ENCODE measurements at places on chromosomes 12 and 14. TPM values are rescaled to one million over a fixed set of nuclear protein-coding genes. Genes with fewer than 3 reads are reported as not detected.
A peak's percentile ranks its signal among the peaks of the same experiment; 100 is the strongest.

The RNASE7 gene
- total RNA-seq: not detected

The RERGL gene
- total RNA-seq: not detected

The TMCC3 gene
- total RNA-seq: 1.3 TPM

The CEP170B gene
- total RNA-seq: 26.5 TPM

The NRXN3 gene
- total RNA-seq: 0.69 TPM

The SLC38A1 gene
- total RNA-seq: 59.6 TPM

The C12orf54 gene
- not detected for total RNA-seq

The PLXNC1 gene
- 4.1 TPM for total RNA-seq

The ABCC9 gene
- 0.48 TPM for total RNA-seq

The AVPR1A gene
- not detected for total RNA-seq

DNA sequence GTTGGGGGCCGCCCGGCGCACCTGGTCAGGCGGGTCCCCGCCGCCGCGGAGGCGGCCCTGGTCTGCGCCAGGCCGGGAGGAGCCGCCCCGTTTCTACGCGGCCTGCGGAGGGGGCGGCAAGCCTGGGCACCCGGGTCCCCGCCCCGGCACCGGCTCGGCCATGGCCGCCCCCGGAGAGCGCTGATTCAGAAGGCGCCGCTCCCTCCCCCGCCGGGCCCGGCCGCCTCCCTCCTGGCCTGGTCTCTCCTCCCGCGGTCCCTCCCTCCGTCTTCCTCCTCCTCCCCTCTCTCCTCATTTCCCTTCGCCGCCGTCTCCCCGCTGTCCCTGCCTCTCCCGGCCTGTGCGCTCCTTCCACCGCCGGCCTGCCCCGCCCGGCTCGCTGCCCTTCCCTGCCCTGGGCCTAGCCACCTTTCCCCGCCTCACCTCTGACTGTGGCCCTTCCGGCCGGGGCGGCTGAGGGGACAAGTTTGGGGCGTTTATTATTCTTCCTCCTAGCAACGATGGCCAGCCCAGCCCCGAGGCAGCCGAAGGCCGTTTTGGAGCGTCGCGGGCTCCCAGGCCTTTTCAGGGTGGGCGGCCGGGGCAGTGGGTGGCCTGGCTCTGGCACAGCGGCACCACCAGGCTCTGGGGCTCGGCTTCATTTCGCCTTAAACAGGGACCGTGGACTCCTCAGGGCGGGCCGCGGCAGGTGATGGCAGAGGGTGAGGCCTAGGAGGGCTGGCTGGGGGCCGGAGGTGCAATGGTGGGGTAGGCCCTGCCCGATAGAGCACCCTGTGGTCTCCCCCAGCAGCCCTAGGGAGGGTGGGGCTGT lies 768 bp downstream of the CEP170B start:
- DNase-seq: peak; percentile 67

DNA sequence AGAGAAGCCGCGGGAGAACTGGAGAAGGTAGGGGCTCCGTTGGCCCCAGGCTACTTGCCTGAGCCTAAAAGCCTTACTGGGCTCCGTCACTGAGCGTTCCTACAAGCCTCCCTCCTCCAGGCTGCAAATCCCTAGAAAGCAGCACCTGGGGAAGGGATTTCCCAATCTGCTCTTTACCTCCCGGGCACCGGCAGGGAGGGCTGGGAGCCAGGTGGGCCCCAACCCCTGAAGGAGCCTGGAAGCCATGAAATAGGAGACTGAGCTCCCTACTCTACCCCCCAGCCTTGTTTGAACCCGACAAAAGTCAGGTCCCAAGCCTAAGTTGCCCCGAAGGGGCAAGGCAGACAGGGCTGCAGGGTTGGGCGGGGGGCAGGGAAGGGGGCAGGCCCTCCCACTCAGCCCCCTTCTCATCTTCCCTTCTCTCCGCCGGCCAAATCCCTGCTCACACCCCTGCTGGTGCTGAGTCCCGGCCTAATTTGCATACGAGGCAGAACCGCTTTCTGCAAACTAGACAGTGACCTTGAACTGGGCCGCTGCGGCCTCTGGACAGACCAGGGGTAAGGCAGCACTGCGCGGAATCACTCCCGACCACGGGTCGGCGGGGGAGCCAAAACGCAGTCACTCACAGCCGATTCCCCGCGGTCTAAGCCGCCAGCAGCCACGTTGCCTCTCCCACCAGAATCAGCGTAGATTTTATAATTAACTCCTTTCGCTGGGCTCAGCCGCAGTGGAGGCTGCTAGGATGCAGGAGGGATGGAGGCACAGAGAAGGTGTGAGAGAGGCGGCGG lies 3.7 kb upstream of the HOXC12 start:
- DNase-seq: no peak

DNA sequence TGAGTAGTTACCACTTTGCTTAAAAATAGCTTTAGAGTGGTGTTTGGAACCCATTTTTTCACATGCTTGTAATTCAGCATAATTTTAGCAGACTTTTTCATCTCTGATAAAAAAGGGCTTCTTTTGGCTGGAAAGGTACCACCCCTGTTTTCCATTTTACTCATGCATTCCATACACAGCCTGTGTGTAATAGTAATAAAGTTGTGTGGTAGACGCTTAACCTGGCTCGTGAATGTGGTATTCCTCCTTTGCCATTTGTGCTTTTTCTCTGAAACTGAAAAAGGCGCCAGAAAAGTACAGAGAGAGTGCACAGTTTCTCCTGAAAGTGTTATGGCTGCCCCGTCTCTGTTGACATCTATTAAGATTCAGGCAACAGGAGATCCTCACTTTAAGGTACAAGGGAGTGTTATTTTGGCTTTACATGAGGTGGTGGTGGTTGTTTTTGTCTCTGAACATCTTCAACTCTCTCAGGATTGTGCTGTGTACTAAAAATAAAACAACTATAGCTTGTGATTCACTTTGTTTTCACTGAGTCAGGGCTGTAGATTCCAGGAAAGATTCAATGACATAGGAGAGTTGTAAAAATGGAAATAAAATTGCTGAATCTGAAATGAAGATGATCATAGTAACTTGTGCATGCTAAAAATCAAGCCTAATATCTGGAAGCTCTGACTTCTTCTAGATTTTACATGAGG lies 45.6 kb upstream of the MIS18BP1 start:
- DNase-seq: no peak

- DNase-seq: no peak
Measured at GRCh38 chr12:54160089-54160488, 28.7 kb downstream of the SMUG1 start.

- DNase-seq: no peak
Measured at GRCh38 chr12:64522316-64522715, 70.4 kb downstream of the TBK1 start.

DNA sequence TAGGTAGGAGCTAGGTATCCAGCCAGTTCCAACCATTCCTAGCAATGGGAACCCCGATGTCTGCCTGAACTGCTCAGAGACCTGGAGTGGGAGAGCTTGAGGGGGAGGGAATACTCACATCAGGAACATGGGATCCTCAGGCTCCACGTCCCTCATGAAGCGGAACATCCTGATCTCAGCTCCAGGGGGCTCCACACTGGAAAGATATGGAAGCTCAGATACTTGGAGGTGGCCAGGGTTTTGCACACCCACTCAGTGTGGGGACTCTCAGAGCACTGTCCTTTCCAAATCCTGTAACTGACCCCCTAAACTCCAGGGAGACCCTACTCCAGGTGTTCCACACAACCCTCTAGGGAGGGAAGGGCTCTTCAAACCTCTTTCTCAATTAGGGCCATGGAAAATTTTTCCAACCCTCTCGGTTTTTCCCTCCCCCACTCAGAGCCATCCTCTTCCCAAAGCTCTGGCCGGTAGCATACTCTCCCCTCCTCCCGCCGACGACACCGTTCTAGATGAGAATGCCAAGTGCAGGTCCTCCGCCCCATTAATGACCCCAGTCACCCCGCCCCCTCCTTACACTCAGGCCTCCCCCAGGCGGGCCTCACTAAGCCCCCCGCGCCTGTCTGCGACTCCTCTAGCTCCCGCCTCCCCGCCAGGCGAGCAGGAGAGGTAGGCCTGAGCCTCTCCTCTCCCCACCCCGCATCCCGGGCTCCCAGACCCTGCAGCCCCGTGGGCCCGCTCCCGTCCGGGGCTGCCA lies 597 bp downstream of the MLF2 start:
- DNase-seq: peak; percentile 58

- no peak for DNase-seq
Measured at GRCh38 chr14:103220134-103220981, 97.1 kb downstream of the TNFAIP2 start.

DNA sequence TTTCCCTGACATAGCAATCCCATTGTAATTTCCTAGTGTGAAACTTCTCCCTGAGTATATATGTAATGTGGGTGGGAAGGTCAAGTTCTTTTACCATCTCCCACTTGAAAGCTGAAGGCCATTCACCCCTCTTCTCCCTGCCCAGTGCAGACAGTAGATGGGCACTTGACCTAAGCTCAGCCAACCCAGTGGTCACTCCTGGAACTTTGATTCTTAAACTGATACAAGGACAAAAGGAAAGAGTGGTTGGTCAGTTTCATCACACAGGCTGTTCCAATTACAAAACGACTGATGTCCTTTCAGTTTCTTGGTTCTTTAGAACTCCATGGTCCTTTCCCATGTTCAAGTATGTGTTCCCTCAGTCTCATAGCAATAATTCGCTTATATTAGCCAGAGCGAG lies 8.4 kb upstream of the APOLD1 start:
- DNase-seq: no peak

GRCh38 chr14:52067873-52068614 lies 815 bp downstream of the NID2 start:
- peak; percentile 60 for DNase-seq

- DNase-seq: no peak
Measured at GRCh38 chr12:6830286-6830890, 2.2 kb downstream of the P3H3 start.

GRCh38 chr12:129310346-129310745 lies 457.1 kb downstream of the GLT1D1 start:
- DNase-seq: no peak

DNA sequence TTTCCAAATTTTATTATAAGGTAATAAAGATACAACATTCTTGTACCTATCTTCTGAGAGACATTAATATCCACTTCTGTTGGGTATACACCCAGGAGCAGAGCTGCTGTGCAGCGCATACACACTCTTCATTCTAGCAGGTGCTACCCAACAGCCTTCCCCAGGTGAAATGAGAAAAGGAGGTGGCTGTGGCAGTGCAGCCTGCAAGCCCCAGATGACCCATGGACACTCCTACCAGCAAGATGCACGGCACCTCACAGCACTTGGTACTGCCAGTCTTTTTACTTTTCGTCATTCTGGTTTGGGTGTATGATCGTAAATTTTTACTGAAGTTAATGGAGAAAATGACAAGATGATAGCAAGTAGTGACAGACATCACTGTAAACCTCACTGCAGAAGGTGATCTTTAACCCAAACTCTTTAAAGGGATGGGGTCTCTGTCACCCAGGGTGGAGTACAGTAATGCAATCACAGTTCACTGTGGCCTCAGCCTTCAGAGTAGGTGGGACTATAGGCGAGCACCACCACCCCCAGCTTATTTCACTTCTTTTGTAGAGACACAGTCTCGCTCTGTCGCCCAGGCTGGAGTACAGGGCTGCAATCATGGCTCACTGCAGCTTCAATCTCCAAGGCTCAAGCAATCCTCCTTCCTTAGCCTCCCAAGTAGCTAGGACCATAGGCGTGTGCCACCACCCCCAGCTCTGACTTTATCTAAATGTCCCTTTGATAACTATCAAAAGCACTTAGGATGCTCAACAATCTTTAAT lies 26.5 kb downstream of the VPS37B start:
- DNase-seq: no peak

DNA sequence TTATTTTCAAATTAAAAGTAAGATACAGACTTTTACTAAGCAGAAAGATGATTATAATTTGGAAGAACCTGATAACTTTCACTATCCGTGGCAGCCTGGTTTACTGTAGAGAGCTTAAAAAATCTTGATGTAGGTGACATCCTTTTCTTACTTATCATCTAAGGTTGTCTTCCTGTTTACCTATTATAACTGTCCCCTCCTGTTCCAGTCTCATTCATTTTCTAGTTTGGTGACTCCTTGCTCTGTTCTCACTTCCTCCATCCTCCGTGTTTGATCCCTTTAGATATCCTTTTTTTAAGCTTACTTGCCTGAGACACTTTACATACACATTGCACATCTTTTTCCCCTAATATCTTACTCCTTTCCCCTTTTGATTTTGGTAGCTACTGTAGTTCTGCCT lies 27.5 kb downstream of the CCDC91 start:
- DNase-seq: no peak

DNA sequence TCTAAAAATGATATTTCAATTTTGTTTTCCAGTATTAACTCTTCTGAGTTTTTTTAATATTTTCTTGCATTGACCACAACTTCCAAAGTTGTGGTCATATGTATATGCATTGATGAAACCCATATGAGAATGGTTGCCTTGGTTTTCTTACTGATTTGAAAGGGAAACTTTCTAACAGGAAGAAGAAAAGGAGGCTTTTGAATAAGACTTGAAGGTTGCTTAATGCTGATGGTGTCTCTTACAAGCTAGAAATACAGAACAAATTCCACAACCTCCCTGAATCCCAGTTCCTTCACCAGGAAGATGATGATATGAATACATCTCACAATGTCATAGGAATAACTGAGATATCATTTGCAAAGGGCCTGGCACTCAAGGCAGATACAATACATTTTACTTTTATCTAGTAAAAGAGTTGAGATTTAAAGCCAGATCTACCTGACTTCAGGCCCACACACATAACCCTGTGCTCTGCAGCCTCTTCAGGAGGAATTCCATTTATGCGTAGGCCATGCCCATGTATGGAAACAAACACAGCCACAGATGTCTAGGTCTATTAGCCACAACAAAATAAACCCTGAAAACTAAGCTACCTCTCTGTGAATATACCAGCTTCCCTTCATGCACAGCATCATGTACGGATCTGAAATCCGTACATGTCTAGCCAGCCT lies 165.4 kb upstream of the PLEKHG7 start:
- peak; percentile 68 for DNase-seq

DNA sequence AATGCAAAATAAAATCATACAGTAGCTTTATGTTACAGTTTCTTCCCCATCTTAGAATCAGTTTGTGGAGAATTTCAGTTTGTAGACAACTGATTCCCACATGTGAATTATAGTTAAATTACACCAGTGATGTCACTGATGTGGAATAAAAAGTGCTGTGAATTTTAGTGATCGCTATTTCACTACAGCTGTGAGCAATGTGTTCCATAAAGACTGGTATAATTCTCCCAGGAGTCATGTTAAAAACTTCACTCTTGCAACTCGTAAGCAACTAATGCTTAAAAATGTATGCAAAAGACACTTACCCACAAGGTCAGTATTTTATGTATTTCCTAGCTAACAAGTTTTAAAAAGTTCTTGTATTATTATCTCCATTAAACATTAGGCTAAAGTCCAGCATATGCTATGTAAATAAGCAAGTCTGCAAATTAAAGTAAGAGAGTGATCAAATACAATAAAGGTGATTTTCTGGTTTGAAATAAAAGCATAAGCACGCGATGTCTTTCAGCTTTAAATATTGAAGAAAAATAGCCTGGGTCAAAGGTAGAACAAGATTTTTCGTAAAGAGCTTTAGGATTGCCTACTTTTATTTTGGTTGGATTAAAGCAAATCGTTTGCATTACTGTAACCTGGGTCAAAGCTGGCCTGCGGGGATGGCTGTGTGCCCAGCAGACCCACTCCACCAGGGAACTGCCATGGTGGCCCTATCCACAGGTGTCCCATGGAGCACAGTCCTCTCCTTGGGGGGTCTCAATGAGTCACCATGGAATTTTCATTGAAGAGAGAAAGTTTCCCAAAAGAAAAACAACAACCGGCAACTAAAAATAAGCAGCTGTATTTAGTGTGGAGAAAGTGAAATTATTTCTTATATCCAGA lies 12.7 kb upstream of the LRIG3 start:
- DNase-seq: no peak

GRCh38 chr12:108043750-108044533 lies 85.1 kb upstream of the WSCD2 start:
- peak; percentile 48 for DNase-seq
